ENCODE measurements at places on chromosomes 11 and 22.
A peak's percentile ranks its signal among the peaks of the same experiment; 100 is the strongest.

DNA sequence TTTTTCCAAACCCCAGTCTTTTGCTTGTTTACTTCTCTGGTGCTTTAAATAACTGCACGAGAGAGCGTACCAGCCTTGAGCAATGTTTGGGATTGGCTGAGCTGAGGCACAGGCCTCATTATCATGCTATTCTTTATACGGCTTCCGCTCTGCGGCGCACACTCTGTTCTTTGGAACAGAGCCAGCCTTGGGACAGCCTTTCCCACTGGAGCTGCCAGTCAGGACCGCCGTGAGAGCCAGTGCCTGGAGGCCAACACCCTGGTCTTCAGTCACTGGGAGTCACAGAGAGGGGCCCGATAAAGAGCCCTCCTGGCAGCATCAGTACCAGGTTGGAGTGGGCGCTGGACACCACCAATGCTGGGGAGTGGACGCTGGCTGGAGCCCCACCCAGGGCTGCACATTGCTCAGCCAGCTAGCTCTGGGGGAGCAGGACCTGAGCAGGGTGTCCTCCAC is 125.6 kb downstream of the BCR start:
- DNase-seq, result no peak

DNA sequence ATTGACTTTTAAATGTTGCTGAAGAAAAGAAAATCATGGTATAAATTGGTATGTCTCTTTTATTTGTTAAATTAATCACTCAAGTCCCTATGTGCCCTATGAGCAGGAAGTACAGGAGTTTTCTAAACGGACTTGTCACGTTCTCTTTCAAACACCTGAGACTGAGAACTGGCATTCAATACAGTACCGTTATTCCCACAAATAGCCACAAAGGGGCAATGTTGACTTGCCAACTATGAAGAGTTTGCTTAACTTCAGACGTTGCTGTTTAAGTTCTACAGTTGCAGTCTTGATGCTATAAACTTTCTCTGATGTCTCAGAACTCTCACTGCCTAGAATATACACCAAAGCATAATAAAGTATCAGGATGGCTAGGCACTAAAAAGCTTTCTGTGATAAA is 7.6 kb downstream of the OR56A1 start:
- DNase-seq, result peak; percentile 53

DNA sequence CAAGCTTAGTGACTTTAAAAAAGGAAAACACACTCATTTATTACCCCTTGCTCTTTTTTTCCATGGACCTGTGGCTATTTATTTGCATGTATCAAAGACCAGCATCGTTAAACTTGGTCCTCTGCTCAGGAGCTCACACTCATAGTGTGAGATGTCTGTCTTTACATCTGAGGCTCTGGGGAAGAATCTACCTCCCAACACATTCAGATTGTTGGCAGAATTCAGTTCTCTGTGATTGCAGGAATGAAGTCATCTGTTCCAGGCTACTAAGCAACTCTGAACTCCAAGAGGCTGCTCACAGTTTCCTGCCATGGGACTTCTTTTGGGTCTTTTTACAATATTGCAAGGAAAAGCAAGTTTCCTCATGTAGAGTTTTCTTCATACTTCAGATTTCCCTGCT is 138.8 kb downstream of the LRRC4C start:
- no peak for DNase-seq

- DNase-seq, result no peak
These were observed 17.1 kb upstream of the EFCAB6 start for GRCh38 chr22:43828998-43829782.

DNA sequence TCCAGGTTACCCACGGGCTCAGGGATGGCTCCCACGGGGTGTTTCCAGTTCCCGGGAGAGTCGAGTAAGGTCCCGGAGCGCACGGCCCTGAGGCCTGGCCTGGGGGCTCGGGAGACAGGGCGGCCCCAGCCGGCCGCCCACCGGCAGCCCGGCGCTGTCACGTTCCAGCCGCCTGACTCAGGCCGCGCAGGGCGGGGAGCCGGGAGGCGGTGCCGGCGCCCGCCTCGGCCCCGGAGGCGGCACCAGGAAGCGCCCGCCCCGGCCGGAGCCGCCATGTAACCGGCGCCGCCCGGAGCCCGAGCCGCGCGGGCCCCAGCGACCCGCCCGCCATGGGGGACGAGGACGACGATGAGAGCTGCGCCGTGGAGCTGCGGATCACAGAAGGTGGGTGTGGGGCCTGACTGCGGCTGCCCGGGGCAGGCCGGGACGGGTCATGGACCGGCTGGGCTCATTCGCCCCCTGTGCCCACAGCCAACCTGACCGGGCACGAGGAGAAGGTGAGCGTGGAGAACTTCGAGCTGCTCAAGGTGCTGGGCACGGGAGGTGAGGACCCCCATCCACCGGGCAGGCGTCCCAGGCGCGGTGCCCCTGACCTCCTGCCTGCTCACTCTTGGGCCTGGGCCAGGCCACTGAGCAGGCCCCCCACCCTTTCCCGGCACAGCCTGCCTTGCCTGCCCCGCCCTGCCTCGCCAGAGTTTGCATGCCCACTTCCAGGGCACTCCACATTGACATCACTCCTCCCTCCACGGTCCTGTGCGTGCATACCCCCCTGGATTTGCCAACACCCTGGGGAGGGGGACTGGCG is at the start of gene RPS6KA4:
RPS6KA4 (plus strand) TSS at position 256 of the 805 bp plus-strand sequence; CDS start at position 330, 74 bp downstream.
- DNase-seq, result peak; percentile 47

- DNase-seq, result no peak
These were observed 17.5 kb upstream of the SHANK2 start for GRCh38 chr11:71269603-71270511.

DNA sequence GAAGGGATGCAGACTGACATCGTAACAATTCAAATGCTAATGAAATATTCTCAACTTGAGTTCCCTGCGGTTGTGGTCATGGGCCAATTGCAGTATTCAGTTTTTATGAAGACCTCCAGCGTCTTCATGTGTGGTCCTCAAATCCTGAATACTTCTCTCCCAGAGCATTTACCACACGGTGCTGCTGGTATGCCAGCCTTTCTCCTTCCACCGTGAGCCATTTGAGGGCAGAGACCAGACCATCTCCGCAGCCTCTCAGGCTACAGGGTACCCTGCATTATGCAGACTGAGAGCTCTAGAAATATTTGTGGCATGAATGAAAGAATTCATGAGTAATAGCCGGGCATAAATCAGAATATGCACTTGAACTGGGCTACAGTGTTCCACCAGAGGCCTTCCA is 289.7 kb downstream of the ST3GAL4 start:
- no peak for DNase-seq

GRCh38 chr11:132862933-132863332 is 669.4 kb downstream of the OPCML start:
- no peak for DNase-seq

- DNase-seq, result no peak
These were observed 153.4 kb downstream of the LDLRAD3 start for GRCh38 chr11:36097219-36097650.

GRCh38 chr11:65625628-65626342 is 10.2 kb downstream of the PCNX3 start:
- DNase-seq, result peak; percentile 72

- no peak for DNase-seq
These were observed 41.9 kb downstream of the ANO5 start for GRCh38 chr11:22234743-22235142.

GRCh38 chr11:79422866-79423265 is 18.0 kb downstream of the TENM4 start:
- DNase-seq, result no peak

DNA sequence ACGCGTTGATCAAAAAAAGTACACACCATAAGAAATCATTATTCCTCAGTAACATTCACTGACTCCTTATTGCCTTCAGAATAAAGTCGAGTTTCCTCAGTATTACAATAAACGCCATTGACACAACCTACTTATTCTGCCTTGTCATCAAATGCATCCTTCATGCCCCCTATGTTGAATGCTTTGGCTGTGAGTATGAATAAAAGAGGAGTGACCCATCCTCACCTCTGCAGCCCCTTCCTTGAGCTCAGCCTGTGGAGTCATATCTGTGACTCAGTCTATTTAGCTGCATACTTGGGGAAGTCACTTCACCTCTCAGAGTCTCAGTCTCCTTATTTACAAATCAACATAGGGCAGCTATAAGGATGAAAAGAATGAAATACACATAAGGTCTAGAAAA is 65.1 kb downstream of the USP35 start:
- DNase-seq, result no peak

DNA sequence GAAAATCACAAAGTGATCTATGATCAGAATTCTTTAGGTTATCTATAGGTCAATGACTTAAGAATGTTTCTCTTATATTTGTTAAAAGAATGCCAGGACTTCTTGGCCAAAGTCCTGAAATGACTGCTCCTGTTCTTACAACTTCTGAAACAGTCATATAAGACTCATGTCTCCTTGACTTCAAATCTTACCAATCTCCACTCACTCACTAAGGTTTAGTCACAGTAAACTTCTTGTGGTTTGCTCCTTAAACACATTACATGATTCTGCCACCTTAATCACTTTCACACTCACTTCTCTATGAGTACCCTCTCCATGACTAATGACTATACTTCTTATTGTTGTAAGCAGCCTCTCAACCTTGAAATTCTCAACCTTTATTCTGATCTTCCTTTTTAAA is 648.7 kb upstream of the CCDC179 start:
- no peak for DNase-seq

DNA sequence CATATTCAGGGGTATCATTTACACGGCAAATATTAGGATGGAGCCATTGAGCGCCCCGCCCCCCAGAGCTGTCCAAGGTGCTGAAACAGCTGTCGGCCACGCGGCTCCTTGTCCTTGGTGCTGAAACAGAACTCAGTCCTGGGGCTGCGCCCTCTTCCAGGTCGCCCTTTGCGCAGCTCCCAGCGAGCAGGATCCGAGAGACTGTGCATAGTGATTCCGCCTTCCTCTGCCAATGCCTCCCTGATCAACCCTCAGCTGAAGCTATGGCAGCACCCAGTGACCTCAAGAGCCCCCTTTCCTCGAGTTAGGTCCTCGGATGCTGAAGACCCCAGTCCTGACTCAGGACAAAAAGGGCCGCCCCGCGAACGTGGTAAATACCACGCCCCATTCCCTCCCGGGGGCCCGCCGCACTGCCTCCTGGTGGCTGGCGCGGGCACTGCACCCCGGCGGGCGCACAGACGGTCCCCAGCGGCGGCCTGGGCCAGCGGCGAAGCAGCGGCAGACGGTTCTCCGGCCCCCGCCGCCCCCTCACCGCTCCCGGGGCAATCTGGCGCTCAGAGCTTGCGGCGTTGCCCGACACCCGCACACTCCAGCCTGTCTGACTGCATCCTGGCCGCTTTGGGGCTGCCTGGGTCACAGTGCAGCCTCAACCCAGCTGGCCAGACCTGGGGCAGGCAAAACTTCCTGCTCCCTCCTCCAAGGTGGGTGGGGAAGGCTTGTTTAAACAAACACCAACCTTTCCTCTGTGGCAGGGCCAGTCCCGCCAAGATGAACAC is 13.4 kb downstream of the SYT7 start:
- DNase-seq, result peak; percentile 74

DNA sequence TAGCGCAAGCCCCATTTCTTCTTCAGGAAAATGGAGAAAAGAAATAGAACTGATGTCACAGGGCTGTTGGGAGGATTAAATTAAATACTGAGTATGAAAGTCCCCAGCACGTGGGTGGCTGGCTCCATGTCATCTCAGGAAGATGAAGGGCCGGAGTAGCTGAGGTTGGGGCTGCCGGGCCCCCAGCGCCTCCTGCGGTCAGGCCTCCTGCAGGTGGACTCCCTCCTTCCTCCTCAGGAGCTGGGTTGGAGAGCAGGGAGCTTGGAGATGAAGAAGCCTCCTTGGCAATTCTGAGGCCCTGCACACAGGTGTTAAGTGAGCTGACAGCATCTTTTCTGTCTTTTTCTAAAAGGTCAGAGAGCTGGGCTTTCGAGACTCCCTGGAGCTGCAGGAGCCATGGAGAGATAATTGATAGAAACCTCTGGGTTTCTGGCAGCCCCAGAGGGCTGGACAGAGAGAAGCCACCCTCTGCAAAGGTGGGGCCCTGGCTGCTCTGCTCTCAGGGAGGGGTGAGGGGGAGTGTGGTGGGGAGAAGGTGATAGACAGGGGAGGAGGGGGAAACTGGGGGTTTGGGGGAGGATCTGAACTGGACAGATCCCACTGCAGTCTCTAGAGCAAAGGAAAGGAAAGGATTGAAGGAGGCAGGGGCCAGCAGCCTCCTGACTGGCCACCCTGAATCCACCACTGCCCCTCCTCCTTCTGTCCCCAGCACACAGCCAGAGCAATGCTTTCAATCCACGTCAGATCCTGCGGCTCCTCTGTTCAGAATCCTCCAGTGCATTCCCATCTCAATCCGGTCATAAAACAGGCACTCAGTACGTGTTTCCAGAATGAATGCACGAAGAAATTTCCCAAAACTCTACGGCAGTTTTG is 210.8 kb downstream of the CEP164 start:
- no peak for DNase-seq

GRCh38 chr11:64102005-64102738 is 63.7 kb downstream of the MACROD1 start:
- no peak for DNase-seq

GRCh38 chr22:32309585-32310251 is 47.9 kb upstream of the RFPL3 start:
- no peak for DNase-seq

Measured in CD4-positive, alpha-beta T cell treated with Interleukin-12 subunit alpha and Interleukin-12 subunit beta, for 1 hour (primary cell).